Activated gamma-delta T cell (primary cell): ENCODE measurements at places on chromosomes 2 and 18.

GRCh38 chr2:212721026-212721451, 182.4 kb upstream of the ERBB4 start:
- DNase-seq, result no peak

- no peak for DNase-seq
These were observed 29.8 kb upstream of the DNMT3A start for GRCh38 chr2:25371253-25372241.

- no peak for DNase-seq
These were observed 47.5 kb upstream of the MAP3K20 start for GRCh38 chr2:173028141-173028540.

DNA sequence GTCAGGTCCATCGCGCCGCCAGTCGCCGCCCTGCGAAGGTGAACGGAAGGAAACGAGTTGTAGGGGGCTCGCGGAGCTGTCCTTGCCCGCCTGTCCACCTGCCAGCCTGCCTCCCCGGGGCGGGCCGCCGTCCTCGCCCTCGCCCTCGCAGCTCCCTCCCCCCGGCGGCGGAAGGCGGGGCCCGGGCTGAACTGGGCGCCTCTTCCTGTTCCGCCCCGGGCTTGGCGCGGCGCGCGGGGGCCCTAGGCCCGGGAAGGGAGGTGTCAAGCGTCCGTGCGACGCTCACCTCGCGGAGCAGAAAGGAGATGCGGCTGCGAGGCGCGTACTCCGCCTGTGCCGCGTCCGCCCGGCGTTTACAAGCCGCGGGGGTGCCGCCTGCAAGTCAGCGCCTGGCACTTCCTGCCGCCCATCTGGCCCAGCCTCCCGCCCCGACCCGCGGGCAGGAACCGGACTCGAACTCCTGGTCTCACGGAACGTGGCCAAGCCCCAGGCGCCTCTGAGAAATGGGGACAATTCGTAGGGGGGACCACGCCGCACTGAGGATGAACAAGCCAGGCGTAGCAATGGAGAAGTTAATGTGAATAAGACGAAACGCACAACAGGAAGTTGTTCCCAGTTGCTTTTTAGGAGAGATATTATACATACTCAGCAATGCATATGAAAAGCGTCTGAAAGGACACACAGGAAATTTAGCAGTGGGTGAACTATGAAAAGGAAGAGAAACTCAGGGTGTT, at the start of gene CNPPD1:
CNPPD1 (minus strand) TSS at position 108 of the 734 bp plus-strand sequence; CDS start at position 11, 97 bp downstream.
- peak; percentile 87 for DNase-seq

DNA sequence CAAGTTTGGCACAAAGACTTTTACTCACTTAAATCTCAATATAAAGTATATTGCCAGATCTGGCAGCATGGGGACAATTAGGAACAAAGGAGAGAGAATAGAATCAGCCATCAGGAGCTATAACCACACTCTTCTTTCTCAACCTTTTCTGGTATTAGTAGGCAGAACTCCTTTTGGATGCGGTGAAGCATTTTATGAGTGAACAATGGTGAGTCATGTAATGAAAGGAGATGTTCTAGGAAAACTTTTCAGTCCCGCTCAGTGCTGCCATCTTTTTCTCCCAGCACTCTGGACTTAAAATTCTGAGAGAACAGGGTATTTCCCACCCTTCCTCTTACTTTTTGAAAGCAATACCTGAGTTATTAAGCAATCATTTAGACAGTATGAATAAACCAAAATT, 32.2 kb downstream of the PLEKHA3 start:
- no peak for DNase-seq

- DNase-seq, result no peak
These were observed 4.7 kb upstream of the CXCR4 start for GRCh38 chr2:136122661-136123060.

GRCh38 chr2:84302513-84303412, 156.3 kb downstream of the SUCLG1 start:
- no peak for DNase-seq

DNA sequence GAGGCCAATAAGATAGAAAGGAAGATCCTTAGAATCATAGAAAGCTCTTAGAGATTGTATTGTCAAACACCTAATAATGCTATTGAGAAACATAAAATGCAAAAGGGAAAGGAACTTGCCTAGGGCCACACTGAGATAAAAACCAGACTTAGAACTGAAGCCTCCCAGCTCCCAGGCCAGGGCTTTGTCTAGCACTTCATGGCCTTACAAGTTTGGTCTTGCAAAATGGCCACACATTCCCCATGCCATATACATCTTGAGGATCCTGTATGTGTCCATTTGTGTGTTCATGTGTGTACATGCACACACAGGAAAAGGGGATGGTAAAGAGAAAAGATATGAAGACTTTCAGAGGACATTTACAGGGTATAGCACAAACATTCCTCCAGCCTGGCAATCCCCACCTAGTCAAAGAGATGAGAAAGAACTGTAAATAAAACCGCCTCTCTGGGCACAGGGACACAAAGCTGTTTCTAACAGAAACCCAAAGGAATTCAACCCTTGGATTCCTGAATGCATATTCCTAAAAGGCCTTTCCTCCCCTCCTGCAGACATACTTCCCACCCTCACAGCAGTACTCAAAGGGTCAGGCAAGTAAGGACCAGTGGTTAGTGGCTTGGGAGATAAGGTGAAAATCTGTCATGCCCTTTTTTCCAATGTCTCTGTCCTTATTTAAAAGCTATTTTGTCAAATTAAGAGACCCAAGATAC, 99.7 kb upstream of the KLHL29 start:
- no peak for DNase-seq

- DNase-seq, result no peak
These were observed 132.8 kb downstream of the UPP2 start for GRCh38 chr2:158234497-158234896.

GRCh38 chr18:44286049-44286448, 394.6 kb upstream of the SETBP1 start:
- DNase-seq, result no peak

- no peak for DNase-seq
These were observed 49.2 kb downstream of the PIKFYVE start for GRCh38 chr2:208315081-208315788.

DNA sequence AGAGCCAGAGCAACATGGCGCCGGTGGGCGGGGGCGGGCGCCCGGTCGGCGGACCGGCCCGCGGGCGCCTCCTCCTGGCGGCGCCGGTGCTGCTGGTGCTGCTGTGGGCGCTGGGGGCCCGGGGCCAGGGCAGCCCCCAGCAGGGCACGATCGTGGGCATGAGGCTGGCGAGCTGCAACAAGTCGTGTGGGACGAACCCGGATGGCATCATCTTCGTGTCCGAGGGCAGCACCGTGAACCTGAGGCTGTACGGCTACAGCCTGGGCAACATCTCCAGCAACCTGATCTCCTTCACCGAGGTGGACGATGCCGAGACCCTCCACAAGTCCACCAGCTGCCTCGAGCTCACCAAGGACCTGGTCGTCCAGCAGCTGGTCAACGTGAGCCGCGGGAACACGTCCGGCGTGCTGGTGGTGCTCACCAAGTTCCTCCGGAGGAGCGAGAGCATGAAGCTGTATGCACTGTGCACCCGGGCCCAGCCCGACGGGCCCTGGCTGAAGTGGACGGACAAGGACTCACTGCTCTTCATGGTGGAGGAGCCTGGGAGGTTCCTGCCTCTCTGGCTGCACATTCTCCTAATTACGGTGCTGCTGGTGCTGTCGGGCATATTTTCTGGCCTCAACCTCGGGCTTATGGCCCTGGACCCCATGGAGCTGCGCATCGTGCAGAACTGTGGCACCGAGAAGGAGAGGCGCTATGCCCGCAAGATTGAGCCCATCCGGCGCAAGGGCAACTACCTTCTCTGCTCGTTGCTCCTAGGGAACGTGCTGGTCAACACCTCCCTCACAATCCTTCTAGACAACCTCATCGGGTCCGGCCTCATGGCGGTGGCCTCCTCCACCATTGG, 507 bp downstream of the CNNM4 start:
- no peak for DNase-seq

DNA sequence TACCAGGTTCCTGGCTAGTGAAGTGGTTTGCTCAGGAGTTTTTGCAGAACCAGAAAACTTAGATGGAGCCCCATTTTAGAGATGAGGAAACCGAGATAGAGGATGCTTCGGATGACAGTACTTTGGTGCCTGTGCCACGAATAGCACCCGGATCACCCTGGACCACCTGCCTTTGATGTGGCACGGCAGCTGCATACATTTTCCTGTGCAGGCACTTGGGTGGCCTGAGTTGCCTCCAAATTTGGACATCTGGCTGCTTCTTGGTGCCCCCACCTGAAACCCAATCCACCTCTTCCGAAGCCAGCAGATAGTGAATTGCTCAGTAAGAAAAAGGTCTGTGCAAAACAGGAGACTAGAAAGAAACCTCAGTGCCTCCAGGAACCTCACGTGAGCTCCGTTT, 140.6 kb upstream of the ID2 start:
- no peak for DNase-seq

GRCh38 chr2:235097196-235097595, 145.4 kb downstream of the SH3BP4 start:
- DNase-seq, result no peak

- DNase-seq, result no peak
These were observed 207.8 kb downstream of the ATAD2B start for GRCh38 chr2:23718931-23719700.

GRCh38 chr18:59402432-59403090, 43.5 kb upstream of the LMAN1 start:
- no peak for DNase-seq

DNA sequence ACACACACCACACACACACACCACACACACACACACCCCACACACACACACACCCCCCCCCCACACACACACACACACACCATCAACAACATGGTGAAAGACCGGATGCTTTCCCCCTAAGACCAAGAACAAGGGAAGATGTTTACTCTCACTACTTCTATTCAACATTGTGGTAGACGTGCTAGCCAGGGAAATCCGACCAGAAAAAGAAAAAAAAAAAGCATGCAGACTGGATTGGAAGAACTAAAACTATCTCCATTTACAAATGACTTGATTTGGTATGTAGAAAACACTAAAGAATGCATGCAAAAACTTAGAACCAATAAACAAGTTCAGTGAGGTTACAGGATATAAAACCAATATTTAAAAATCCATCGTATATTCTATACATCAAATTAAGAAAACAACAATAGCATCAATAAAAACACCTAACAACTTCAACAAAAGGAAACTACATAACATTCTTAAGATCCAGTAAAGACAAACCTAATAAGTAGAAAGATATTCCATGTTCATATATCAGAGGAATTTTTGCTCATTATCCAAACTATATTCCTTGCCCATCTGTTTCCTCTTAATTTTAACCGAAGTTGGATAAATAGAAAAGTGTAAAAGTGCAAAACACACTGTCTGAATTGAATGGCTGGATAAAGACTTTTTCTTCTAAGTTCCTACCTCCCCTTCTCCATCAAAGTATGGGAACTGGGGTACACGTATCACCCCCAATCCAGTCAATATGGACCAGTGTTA, 51.5 kb upstream of the RNU4ATAC start:
- DNase-seq, result no peak

GRCh38 chr2:209321076-209321475, 102.8 kb upstream of the MAP2 start:
- DNase-seq, result no peak

DNA sequence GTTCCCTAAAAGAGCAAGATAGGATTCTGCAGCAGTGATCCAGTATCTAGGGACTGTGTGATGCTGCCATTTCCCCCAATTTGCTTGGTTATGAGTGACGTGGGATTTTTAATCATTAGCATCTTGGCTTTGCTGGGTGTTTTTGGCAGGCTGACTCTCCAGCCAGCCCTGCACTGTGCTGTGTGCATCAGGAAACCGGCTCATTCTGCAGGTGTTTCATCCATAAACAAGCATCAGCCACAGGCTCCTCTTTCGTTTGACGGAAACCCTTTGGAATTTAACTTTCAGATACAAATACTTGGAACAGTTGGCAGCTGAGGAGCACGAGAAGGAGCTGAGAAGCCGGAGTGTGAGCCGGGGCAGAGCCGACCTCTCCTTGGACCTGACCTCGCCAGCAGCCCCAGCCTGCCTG, 135.9 kb downstream of the TPGS2 start:
- no peak for DNase-seq

DNA sequence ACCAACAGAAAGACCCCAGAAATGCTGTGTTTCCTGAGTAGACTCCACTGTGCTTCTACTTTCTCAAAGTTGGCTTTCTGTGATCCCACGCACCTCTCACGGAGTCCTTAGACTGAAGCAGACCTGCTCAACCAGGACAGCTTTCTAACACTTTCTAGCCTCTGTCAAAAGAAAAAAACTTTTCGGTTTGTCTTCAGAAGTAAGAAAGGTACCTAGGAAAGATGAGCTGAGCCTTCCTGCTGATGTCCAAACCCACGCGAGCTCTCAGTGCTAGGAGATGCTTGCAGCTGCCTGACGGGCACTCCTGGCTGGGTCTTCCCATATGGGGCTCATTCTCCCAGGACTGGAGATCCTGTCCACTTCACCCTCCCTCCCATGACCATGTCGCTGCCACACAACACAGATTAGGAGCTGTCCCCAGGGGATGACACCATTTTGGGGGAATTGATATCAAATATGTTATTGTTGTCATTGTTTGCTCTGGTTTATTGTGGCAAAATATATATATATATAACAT, 49.2 kb upstream of the DAPL1 start:
- DNase-seq, result no peak

DNA sequence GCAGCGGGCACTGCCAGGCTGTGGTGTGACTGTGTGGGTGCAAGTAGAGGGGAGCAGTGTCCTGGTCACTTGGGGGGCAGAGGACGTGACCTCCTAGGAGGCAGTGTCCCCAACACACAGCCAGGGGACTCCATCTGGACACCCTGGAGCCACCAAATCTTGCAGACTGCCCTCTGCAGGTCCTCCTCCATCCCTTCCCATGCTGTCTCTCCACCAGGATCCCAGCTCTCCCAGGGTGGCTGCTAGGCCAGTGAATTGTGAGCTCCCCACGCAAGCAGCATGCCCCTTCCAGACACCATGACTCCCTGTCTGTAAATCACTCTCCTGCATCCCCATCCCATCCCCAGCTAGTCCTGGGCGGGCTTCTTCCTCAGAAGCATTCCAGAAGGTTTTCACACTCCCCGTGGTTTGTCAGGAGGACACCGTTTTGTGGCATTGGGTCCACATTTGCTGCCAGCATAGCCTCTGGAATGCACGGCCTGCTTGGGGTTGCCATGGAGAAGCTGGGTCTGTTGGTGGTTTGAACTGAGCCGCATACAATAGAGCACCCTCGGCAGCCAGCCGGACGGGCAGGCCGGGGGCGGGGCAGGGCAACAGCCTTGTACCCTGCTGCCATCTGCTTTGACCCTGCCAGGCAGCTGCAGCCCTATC, 210.7 kb downstream of the KLHL29 start:
- no peak for DNase-seq

DNA sequence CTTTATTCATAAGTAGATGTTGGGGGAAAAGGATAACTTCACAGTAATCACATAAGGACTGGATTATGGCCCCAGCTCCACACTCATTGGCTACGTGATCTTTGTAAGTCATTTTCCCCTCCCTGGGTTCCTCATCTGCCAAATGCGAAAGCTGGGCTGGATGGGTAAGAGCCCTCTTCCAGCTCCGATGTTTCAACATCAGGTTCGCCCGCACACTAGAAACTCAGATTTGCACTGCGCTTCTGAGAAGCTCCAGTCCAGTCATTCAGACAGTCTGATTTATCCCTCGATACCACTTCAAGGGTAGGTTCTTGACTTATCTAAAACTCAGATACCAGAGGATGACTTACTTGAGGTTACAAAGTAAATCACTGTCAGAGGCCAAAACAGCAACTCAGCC, 31.0 kb upstream of the RMDN2 start:
- DNase-seq, result no peak
